NCI-H187 (cell line): ENCODE measurements at places on chromosomes 4 and X.

GRCh38 chrX:109485470-109486340 lies 3.8 kb upstream of the GUCY2F start:
- DNase-seq, result peak; percentile 10

DNA sequence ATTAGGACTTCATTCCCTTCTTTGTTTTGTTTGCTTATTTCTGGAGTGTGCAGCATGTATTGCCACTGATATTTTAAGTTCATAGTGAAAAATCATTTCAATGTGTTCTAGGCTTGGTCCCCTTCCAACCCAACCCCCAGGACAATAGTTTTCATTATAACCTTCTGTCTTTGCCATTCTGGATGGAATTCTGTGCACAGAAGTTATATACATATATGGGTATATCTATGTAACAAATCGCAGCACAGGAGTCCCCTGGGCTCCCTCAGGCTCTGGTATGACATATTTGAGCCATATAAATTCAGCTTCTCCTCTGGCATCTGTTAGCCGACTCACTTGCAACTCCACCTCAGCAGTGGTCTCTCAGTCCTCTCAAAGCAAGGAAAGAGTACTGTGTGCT lies at the start of gene TNMD:
Gene TNMD, plus strand, starts transcription at position 326 of the 400 bp plus-strand sequence. CDS start 83 bp downstream, outside the sequence.
- no peak for DNase-seq

- DNase-seq, result peak; percentile 41
These were observed 100.1 kb upstream of the KLF3 start for GRCh38 chr4:38563707-38564495.

GRCh38 chr4:54566608-54567007 lies 91.1 kb upstream of the KIT start:
- DNase-seq, result peak; percentile 67

- DNase-seq, result no peak
These were observed 318.4 kb downstream of the DHX15 start for GRCh38 chr4:24265989-24266388.

- no peak for DNase-seq
These were observed 368.5 kb downstream of the PCDH7 start for GRCh38 chr4:31088600-31089230.

DNA sequence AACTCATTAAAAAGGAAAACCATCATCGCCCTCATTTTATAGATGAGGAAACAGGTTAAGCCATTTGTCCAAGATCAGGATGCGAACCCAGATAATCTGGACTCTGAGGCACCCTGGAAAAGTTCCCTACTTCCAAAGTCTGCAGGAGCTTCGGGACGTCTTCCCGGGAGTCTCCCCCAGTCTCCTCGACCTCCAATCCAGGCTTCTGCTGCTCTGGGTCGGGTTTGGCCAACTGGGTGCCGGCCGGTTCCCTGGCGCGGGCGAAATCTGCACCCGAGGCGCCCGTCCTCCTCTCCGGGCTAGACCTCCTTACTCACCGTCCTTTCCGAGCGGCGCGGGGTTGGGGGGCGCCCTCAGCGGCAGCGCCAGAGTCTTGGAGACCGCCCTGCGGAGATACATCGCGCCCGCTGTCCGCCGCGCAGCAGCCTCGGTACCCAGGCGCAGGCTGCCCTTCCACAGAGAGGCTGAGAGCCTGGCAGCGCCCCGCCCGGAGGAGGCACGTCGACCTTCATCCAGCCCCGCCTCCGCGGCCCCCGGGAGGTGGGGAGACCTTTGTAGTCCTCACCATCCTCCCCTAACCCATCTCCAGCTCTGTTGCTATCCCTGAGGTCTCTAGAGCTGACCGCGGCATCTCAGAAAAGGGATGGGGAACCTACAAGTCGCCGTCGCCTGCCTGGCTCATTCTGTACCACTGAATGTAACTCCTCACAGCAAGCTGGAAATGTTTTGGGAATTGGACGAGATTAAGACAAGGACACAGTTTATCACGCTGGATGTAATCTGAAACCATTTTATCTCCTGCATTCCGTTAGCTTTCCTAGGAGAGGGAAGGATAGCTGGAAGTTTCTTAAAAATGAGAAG lies at the start of gene MGARP:
Gene MGARP, minus strand, starts transcription at position 466 of the 861 bp plus-strand sequence. Its CDS starts 67 bp downstream, at position 399.
- no peak for DNase-seq

DNA sequence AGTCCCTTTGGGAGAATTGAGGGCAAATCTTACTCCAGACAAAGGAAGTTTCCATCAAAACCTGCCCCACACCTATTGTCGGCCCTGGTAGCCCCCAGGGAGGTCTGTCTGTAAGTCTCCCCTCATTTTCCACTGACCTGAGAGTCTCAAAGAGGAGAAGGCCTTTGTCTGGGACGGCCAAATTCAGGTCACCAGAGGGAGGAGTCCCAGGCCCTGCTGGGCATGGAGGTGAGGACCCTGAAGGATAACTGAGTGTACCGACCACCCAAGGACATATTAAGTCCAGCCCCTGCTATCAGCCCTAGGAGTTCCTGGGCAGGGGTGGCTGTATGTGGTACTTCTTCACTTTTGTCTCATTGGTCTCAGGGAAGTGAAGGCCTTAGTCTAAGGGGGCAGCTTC lies 229.9 kb downstream of the FGF13 start:
- DNase-seq, result no peak

DNA sequence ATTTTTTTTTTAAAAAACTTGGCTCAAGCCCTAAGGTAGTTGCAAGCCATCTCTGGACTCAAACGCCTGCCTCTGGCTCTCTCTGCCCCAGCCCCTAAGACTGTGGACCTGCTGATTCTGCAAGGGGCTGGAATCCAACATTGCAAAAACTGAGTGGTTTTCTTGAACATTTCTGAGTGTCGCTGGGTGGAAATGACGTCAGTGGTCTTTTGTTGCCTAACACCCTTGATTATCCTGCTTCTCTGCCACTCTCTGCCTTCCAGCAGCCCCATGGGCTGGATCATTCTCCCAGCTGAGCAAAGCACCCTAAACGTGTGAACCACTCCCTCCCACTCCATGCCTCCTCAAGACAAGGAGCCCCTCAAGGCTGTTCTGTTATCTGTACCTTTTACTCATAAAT lies 16.6 kb downstream of the BST1 start:
- DNase-seq, result no peak

DNA sequence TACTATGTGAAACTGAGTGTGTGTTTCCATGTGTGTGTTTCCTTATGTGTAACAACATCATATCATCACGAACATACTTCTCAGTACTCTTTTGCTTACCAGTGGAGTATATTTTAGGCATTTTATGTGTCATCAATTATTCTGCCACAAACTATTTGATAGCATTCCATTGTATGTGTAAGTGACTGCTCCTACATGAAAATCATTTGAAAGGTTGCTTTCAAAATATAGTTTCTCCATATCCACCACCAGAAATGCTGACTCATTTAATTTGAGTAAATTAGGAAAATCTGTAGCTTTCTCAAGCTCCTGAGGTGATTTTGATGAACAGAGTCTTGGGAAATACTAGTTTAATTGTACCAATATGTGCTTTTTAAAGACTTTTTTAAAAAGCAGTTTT lies 376.2 kb downstream of the PCDH18 start:
- no peak for DNase-seq

GRCh38 chr4:175066923-175067627 lies 148.9 kb downstream of the ADAM29 start:
- DNase-seq, result no peak

DNA sequence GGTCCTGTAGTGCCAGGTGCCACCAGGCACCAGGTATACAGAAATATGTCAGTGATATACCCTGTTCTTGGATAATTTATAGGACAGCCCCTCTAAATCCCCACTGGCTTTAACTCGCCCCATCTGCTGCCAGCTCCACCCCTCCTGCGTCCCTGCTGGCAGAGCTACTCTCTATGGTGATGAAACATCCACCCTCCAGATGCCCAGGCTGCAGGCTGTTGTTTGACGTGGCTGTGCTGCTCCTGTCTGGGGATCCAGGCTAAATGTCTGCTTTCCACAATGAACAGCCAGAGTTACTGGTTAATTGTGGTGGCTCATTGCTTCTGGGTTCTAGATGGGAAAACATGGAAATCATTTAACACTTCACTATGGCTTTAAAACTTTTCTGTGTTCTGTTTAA lies 12.9 kb downstream of the NHSL2 start:
- DNase-seq, result no peak

DNA sequence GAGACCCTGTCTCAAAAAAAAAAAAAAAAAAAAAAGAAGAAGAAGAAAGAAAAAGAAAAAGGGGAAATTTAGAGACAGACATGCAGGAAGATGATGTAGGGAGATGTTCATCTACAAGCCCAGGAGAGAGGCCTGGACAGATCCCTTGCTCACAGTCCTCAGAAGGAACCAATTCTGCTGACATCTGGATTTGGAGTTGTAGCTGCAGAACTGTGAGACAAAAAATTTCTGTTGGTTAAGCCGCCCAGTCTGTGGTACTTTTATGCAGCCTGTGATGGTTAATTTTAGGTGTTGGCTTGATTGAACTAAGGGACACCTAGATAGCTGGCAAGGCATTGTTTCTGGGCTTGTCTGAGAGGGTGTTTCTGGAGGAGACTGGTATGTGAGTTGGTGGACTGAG lies 10.1 kb upstream of the STIM2 start:
- no peak for DNase-seq

DNA sequence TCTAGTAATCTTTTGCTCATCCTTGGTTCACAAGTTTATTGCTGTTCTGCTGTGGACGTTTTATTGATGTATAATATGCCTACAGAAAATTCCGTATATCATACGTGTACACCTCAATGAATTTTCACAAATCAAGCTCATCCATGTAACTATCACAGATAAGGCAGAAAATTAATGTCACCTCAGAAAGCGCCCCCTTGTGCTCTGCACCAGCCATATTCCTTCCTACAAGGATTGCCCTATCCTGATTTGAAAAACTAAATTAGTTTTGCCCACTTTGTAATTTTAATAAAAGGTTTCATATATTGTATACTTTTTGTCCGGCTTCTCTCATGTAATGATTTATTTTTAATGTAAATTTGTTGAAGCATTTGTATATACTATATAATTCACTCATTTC lies 390.8 kb downstream of the ADGRL3 start:
- no peak for DNase-seq

GRCh38 chrX:150697641-150698040 lies 4.4 kb downstream of the MTMR1 start:
- DNase-seq, result no peak

DNA sequence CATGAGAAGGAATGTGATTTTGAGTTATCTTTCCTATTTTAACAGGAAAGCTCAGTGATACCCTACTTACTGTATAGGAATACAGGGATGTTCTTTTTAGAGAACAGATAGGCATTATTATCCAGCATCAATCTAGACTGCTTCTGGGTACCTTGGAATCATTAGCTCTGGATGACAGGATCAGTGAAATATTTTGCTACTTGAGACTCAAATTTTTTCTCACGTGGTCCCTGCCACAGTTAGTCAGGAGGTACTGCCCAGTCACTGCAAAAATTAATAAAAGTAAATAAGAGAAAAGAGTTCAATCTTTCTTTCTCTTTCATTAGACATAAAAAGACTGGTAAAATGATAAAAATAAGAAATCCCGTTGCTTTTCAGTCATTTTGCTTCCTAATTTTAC lies 5.5 kb downstream of the ZNF827 start:
- DNase-seq, result no peak

DNA sequence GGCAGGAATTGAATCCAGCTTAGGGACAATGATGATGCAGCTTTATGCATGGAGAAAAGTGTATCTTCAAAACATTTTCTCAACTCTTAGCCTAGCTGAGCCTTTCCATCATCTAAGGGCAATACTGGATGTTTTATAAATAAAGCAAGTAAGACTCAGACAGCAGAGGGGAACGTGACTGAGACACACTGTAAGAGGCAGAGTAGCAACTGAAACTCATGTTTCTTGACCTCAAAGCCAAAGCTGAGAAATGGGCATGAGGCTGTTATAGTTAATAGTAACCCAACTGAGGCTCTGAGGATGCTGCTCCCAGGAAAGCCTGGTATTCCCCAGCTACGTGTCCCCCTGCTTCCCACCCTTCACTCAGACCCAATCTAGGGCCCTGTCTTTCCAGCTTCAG lies 44.6 kb downstream of the ARHGEF9 start:
- DNase-seq, result no peak

GRCh38 chrX:136674270-136674985 lies 26.5 kb downstream of the CD40LG start:
- no peak for DNase-seq

- no peak for DNase-seq
These were observed 152.9 kb downstream of the POLA1 start for GRCh38 chrX:24846550-24847150.

DNA sequence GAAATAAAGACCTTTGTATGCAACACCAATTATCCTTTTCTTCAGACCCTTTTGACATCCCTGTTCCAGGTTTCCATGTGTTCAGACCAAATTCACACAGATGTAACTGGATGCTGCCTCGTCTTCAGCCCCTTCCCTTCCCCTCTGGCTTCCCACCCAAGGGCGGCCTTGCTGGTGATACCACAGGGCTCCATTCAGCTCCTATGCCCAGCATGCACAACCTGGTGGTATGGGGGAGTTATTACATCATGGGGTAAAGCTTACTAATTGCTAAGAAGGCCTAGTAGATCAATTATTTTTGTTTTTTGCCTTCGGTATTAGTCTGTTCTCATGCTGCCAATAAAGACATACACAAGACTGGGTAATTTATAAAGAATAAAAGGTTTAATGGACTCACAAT lies 317.0 kb upstream of the CXXC4 start:
- no peak for DNase-seq

- DNase-seq, result no peak
These were observed 64.7 kb upstream of the UXT start for GRCh38 chrX:47723689-47724088.

- no peak for DNase-seq
These were observed 4.9 kb upstream of the TMEM33 start for GRCh38 chr4:41930139-41930831.

- DNase-seq, result no peak
These were observed 127.4 kb upstream of the RPL34 start for GRCh38 chr4:108492816-108493595.

DNA sequence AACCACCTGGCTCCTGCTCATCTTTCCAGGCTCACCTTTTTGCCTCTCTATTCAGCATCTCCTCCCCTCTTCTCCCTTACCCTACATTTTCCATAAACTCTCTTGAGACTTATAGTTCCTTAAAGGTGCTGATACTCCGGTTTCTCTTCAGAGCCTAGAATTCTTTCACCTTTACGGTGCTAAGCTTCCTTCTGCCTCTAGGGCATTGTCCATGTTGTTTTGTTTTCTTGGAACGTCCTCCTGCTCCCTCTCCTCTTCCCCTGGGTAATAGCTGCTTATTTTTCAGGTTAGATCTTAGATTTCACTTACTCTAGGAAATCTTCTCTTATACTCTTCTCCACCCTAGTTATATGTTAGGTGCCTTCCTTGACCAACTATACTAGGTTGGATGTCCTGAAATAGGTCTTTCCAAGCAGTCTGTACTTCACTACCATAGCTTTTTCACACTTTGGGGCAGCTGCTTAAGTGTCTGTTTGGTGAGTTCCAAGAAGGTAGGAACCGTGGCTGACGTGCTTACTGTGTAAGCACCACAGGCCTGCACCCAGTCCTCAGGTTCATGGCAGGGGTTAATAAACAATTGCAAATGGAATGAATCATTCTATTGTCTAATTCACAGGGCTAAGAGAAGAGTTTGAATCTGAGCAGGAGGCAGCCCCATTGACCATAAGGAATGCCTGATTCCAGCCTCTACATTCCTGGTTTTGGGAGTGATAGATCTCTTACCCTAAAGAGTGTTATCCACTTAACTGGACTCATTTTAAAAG lies 227.5 kb downstream of the MGST2 start:
- DNase-seq, result no peak

GRCh38 chr4:156870861-156871260 lies 100.7 kb downstream of the PDGFC start:
- DNase-seq, result no peak
